Thymus (tissue), 14 donors: ENCODE measurements at places on chromosomes 7 and 10.
A peak's percentile ranks its signal among the peaks of the same experiment; 100 is the strongest.

- peak; percentile 26 for DNase-seq
Observed at GRCh38 chr7:20330928-20331909, 519 bp downstream of the ITGB8 start.

GRCh38 chr7:94650147-94651051, 5.5 kb downstream of the SGCE start:
- DNase-seq: no peak

- no peak for DNase-seq
Observed at GRCh38 chr7:988963-989529, 6.1 kb downstream of the CYP2W1 start.

GRCh38 chr10:74677951-74678350, 148.4 kb upstream of the KAT6B start:
- no peak for DNase-seq

DNA sequence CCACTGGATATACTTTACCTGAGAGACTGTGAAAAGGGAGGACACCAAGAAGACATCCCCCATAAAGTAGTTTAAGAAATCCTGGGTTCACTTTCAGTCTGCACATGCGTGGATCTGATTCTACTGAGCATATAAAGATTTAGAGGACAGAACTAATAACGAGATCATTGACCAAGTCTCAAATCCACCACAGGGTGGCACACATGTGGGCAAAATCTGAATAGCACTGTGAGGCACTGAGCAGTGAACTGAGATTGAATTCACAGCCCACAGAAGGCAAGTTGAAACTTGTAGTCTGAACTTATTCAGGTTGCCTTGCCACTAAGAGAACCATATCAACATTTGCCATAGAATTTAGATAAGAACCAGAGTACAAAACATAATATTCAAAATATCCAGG, 818.6 kb downstream of the GRID1 start:
- no peak for DNase-seq

DNA sequence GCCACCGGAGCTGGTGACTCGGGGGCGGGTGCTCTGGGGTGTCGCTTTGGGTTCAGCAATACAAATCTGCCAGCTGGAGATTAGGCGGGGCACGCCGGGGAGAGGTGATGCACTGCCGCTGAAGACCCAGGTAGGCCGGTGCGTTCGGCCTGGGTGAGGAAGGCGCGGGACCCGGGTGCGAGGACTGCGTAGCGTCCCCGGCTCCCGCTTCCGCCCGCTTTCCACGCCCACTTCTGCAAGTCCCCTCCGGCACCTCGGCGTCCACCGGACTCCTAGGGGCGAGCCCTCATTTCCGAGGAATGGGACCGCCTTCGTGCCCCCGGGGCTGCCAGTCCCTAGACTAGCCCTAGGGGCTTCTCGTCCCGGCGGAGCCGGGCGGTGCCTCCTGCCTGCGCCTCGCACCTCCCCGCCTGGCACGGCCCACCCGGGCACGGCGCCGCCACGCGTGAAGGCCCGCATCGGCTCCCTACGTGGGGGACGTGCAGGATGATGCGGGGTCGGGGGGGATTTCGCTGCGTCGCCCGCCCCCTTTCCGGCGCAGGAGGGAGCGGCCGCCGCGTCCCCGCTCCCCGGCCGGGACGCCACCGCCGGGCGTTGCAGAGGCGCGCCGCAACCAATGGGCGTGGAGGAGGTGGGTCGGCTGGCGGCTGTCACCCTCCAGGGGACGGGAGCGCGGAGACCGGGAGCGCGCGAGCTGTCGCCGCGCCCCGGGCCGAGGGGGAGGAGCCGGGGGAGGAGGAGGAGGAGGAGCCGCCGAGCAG, 40.0 kb downstream of the HK1 start:
- DNase-seq: peak; percentile 92

- DNase-seq: no peak
Observed at GRCh38 chr10:43939389-43939938, 290.8 kb upstream of the ZNF32 start.

GRCh38 chr7:22867003-22867402, 44.4 kb upstream of the TOMM7 start:
- no peak for DNase-seq

DNA sequence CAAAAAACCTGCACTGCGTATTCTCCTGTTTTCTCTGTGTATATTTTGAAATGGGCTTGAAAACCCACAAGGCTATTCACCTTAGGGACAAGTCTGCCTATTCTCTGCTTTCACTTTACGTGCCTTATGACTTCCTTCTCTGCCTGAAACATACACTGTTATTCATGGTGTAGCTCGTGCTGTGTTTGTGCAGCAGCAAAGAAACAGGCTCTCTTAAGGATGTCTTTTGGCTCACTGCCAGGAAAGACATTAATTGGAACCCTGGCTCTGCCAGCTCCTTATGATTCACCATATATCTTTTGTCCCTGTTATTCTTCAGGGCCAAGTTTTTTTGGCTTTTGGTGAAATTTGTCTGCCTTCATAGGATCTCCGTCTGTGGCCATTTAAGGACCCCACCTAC, 92.4 kb downstream of the TMEM106B start:
- no peak for DNase-seq

DNA sequence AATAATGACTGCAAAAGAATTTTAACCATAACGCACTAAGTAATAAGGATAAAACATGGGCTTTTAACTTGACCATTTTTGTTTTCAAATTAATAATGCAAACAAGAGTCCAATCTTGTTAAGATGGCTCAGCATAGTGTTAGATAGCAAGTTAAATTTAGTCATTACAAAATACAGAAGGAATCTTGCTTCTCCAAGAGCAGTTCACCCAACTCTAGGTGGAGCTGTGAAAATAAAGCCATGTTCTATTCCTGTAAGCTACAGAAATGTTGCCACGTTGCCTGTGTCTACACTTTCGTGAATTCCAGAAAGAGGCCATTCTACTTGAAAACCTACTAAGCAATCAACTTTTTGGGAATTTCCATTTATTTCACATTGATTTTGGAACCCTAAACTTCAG, 191.9 kb downstream of the SFMBT2 start:
- no peak for DNase-seq

DNA sequence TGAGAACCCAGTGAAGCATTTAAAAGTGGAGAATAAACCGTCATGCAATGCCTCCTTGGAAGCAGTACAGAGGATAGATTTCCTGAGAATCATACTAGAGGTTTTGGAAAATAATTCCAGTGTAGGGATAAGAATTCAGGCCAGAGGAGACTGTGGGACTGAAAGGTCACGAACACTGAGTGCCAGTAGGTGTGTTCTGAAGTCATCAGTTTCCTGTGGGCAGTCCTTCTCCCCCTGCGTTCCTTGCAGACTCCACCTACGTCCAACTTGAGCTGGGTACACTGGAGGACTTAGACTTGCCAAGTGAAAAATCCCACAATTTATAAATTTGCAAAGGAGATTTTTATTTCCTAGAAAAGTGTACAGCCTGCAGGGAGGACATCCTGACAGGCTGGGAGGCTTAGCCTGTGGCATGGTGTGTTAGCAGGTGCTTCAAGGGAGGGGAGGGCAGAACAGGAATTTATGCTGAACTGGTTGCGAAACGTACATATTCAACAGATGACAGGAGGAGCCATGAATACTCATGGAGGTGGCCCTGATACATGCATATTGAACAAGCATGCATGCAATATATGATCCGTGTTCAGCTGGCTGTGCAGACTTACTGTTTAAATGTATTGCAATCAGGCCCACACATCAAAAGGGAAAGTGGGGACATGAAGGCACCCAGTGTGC, 72.9 kb upstream of the POM121L12 start:
- DNase-seq: no peak

- no peak for DNase-seq
Observed at GRCh38 chr7:45922810-45923209, 1.7 kb upstream of the IGFBP3 start.

DNA sequence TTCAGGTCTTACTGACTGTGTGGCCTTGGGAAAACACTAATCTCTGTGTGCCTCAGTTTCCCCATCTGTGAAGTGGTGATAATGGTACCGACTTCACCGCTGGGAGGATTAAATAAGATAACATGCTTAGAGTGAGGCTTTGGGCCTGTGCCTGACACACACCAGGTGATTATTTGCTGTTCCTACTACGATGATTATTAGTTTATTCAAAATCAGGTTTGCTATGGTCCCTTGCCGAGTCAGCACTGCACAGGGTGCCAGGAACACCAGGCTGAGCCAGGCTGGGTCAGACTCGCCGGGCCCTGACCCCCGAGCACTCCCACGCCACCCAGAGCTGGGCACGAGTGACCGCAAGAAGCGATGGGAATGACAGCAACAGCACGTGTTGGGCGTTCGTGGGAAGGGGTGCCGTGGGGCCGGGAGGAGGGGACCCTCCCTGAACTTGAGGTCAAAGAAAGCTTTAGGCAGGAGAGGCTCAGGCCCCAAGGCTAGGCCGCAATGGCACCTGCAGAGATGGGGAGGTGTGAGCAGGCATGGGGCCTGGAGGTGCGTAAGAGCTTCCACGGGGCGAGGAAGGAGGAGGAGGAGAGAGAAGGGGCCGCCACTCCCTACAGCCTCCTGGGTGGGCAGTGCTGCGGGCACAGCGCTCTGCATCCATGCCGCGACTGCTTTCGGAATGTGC, 325.4 kb downstream of the DNAJB6 start:
- DNase-seq: no peak

- no peak for DNase-seq
Observed at GRCh38 chr10:113987805-113988204, 55.9 kb upstream of the ADRB1 start.
